Frontal cortex (tissue), 4 donors: ENCODE measurements at places on chromosomes 2 and 18. TPM values are rescaled to one million over a fixed set of nuclear protein-coding genes. Genes with fewer than 3 reads are reported as not detected.

The ERBB4 gene
- total RNA-seq, result 75.0 TPM

- DNase-seq, result no peak
Measured at GRCh38 chr2:8153258-8153718, 528.6 kb upstream of the ID2 start.

DNA sequence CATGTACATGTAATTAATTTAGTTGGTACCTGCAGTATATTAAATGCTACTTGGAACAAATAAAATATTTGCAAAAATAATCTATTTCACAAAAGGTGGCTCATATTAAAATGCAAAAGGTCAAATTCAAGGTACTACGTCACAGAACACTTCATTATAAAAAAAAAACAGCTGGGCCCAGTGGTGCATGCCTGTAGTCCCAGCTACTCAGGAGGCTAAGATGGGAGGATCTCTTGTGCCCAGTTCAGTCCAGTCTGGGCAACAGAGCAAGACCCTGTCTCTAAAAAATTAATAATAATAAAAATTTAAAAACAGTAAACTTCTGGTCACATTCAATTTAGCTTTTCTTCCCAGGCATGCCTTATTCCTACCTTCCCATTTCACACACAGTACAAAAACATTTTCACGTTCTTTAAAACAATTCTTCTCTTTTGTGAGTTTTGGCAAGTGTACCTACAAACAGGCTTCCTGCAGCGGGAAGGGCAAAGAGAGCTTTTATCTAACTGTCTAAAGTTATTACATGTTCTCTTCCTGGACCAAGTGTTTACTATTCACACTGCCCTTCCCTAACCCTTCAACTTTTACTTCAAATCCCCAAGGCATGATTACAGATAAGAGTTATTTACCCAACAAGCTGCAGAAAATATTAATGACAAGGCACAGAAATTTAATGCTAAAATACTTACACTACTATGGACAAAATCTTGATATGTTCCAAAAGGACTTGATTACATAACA is 10.7 kb downstream of the BAZ2B start:
- DNase-seq, result no peak

- no peak for DNase-seq
Measured at GRCh38 chr2:218964041-218964771, 4.7 kb downstream of the CDK5R2 start.

The STAT4 gene
- 5.3 TPM for total RNA-seq
